ENCODE measurements at places on chromosomes 3 and 15.

GRCh38 chr15:66505430-66505811 lies 295 bp downstream of the ZWILCH start:
- DNase-seq: no peak

DNA sequence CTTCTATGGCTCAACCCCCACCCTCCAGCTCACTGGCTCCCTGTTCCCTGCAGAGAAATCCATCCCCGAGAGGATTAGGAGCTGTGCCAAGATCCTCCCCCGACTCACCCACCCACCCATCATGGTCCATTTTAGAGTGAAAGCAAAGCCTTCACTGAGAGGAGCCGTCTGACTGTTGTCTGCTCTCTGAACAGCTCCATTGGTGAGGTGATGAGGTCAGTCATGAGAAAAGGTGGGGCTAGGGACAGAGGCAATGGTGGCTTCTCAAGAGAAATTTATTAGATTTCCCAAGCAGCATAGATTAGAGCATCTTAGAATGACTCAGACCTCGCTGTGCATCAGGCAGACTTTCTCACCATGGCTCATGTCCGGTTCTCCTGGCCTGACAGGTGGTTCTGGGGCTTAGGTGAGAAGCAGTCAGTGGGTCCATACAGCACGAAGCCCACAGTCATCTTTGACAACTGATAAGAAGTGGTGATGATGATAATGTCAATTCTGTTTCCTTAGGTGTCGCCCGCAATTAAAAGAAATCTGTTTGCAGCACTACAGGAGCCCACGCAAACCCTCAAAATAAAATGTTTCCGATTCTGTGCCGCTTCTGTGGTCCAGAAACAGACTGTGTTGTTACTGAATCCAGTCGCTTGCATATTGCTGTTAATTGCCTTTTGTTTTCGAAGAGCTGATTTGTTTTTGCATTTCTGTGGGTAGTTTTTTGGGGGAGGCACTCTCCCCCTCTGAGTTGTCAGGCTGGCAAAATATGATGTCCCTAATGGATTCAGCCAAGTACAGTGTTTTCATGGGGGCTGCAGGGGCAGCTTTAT lies 24.8 kb upstream of the RHO start:
- DNase-seq: no peak

DNA sequence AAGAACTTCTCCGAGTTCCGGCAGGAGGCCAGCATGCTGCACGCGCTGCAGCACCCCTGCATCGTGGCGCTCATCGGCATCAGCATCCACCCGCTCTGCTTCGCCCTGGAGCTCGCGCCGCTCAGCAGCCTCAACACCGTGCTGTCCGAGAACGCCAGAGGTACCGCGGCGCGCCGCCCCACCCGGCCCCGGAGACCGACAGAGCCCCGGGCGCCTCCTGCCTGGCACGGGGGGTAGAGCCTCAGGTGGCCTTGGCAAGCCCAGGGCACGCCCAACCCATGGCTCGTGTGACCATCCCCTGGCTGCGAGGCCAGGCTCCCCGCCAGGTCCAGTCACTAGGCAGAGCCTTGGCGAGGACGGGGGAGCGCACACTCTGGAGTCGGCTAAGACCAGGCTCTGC lies 134.1 kb downstream of the LRRK1 start:
- no peak for DNase-seq

DNA sequence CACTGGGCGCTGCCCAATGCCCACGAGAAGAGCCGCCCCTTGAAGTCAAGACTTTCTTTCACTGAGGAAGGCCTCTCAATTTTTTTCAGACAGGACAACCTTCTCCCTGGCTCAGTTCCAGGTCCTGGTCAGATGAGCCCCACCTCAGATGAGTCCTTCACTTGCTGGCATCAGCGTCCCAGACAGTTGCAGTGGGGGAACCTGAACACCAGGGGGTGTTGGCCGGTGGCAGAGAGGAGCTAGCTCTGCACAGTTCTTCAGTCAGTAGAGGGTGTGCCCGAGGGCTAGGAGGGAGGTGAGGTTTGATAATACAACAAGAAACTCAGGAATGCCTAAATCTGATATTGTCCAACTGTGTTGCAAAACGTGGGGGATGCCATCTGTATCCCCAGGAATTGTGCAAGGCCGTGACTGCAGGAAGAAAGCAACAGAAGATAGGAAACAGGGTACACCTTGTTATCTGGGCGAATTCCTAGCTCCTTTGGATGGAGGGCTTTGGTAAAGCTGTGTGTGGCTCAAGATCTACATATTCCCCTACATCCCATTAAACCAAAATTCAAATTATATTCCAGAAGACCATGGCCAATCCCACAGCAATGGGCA lies 34.3 kb downstream of the CCR3 start:
- DNase-seq: peak; percentile 67

DNA sequence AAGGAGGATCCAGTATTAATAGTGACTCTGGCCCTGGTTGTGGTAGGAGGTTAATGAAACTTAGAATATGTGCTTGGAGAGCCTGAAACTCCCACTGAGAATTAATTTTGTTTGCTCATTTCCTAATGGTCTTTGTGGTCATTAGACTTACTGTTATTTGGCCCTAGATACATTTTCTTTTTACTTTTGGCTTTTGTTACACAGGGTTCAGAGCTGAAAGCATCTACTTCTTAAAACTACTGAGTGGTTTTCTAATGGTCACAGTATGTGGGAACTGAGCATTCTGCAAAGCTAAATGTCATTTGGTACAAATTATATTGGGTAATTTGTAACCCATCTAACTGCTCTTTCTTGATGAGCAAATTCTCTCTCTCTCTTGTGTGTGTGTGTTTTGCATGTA lies 433.4 kb upstream of the IL12A start:
- no peak for DNase-seq

DNA sequence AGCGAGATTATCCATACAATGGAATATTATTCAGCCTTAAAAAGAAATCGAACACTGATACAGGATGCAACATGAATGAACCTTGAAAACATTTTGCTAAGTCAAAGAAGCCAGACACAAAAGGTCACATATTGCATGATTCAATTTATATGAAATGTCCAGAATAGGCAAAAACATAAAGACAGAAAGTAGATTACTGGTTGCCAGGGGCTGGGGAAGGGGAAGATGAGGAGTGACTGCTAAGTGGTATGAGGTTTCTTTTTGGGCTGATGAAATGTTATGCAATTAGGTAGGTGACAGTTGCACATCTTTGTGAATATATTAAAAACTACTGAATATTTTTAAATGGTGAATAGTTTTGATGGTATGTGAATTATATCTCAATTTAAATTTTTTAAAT lies 38.3 kb downstream of the LRRFIP2 start:
- DNase-seq: no peak

- DNase-seq: no peak
Observed at GRCh38 chr15:77688266-77688665, 55.6 kb upstream of the LINGO1 start.

DNA sequence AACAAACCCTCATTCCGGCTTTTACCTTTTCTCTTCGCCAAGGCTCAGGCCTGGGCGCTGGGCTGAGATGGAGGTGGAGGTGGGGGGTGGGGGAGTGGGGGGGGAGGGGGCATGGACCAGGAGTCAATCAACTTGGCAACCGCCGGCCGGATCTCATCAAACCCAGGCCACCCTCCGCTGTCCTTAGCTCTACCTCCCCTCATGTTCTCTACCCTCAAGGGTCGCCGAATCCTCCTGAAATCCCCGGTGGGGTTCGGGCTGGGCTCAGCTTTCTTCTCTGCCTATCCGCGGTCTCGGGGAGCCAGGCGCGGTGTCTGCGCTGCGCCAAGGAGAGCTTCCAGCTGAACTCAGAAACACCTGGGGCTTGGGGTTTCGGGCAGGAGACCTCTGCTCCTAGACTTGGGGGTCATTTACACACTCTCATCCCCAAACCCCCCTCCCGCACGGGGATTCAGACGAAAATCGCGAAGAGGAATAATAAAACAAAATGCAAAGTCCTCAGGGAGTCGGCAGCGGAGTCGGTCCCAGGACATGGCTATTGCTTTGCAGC lies 2.5 kb downstream of the ONECUT1 start:
- DNase-seq: no peak

- no peak for DNase-seq
Observed at GRCh38 chr15:79919749-79920511, 23.1 kb upstream of the MTHFS start.

- DNase-seq: no peak
Observed at GRCh38 chr3:182342252-182342651, 451.1 kb upstream of the ATP11B start.

GRCh38 chr3:154182322-154182922 lies 61.2 kb downstream of the ARHGEF26 start:
- DNase-seq: no peak

DNA sequence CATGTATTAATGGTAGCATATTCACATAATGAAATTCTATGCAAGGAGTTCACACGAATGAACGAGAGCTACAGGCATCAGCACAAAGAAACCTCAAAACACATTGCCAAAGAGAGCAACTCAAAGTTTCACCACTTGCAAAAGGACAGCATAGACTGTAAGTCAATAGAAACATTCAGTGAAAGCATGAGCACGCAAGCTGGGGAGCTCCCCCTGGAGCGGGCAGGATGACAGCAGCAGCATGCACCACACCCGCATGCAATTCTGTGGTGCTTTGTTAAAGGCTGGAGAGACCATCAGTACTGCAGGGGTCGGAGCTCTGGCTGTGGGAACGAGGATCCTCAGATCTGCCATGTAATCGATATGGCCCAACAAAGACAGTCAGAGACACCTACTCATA lies 18.7 kb downstream of the OCA2 start:
- no peak for DNase-seq

GRCh38 chr15:62626903-62627302 lies 415.6 kb upstream of the TPM1 start:
- DNase-seq: no peak

DNA sequence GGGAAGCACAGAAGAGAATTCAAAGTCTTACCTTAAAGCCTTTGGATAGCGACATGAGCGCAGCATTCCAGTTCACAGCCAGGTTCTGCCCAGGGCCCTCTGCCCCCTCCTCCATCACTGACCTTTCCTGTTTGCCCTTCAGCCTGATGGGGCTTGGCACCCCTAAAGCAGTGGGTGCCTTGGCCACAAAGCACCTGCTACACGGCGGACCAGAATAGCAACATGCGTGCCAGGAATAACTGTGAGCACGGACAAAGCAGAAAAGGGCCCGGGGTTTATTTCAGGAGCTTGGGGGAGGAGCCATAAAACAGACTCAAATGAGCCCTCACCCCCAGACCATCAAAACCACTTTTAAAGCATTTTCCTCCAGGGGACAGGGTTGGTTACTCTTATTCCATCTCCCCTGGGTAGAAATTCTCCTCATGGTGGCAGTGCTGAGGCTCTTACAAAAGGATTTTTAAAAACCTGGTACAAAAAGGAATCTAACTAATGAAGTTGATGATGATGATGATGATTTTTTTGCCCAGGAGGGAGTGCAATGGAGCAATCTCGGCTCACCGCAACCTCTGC lies 135.4 kb downstream of the KLF13 start:
- no peak for DNase-seq

GRCh38 chr3:159857840-159858239 lies 130.8 kb upstream of the IL12A start:
- DNase-seq: no peak
